ENCODE measurements at places on chromosomes 4 and X.

GRCh38 chr4:168928346-168928745, 81.7 kb downstream of the CBR4 start:
- no peak for DNase-seq

- no peak for DNase-seq
These were observed 23.0 kb upstream of the UBA6 start for GRCh38 chr4:67723949-67724348.

DNA sequence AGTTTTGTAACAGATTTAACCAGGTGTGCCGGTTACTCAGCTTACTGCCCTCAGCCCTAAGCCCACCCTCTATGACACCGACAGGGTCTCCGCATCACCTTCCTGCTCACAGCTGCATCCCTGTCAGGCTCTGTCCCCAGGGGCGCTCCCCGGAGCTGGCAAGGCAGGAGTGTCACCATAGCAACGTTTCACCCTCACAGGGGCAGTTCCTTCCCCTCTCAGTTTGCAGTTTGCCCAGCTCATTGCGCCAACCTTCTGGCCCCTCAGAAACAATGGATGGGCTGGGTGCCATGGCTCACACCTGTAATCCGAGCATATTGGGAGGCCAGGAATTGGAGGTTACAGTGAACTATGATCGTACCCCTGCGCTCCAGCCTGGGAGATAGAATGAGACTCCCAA, 42.6 kb downstream of the RGS12 start:
- peak; percentile 76 for DNase-seq

GRCh38 chr4:145697332-145697731, 17.4 kb downstream of the C4orf51 start:
- DNase-seq, result no peak

GRCh38 chr4:73871511-73872310, 2.5 kb downstream of the CXCL1 start:
- DNase-seq, result no peak

GRCh38 chrX:14712096-14712495, 160.8 kb downstream of the FANCB start:
- DNase-seq, result no peak

DNA sequence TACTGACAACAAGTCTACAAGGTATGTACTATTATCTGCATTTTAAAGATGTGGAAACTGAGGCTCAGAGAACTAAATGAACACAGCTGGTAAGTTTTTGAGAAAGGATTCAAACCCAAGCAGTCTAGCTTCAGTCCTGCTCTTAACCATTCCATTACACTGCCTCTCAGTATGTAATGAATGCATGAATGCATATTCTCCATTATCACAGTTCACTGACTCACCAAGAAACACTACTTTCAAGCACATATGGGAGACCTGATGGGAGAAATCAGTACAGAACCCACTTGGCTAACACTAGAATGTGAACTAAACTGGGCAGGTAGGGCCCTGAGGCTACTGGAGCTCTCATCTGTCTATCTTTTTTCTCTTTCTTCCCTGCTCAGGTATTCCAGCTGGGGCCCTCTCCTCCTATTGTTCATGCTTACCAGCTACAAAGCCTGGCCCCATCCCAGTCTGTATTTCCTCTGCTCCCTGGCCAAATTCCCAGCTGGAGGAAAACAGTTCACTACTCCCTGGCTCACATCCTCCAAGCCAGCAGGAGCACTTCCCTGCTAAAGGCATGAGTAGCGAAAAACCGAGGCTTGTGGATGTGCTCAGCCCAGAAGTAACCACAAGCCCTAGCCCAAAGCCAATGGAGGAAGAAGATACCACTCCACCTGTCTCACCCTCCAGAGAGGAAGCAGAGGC, 178.2 kb upstream of the ARHGEF9 start:
- DNase-seq, result no peak

GRCh38 chr4:2691313-2691712, 64.8 kb downstream of the TNIP2 start:
- DNase-seq, result no peak

- DNase-seq, result no peak
These were observed 321.1 kb upstream of the PCDH18 start for GRCh38 chr4:137853424-137853823.

DNA sequence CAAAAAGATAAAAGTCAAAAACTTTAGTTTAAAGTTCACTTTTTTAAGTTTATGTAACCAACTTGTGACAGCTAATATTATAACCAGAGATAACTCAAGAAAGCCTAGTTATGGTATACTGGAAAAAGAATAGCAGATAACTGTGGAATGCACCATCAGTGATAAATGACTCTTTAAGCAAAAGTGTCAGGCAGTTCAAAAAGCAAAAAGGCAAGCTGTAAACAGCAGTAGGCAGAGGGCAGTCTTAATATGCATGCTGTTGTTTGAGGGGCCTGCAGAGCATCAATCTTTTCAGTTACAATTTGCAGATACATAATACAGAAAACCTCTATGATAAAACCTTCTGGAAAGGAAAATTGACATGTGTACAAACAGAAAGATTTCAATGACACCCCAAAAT, 81.8 kb upstream of the JADE1 start:
- DNase-seq, result no peak

DNA sequence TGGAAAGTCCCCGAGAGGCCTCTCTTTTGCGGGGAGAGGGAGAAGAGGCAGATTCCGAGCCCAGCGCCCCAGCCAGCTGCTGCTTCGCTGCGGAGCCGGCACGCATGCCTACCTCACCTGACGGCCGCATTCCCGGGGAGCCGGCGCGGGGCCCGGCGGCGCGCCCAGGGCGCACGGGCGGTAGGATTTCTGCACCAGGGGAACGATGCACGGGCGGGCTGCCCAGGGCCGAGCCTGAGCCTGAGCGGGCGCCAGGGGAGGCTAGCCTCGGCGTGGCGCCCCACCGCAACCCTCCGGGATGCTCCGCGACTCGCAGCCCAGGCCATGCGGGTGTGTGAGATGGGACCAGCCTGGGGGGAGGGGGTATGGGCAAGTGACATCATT, 81.3 kb upstream of the SCML1 start:
- no peak for DNase-seq

DNA sequence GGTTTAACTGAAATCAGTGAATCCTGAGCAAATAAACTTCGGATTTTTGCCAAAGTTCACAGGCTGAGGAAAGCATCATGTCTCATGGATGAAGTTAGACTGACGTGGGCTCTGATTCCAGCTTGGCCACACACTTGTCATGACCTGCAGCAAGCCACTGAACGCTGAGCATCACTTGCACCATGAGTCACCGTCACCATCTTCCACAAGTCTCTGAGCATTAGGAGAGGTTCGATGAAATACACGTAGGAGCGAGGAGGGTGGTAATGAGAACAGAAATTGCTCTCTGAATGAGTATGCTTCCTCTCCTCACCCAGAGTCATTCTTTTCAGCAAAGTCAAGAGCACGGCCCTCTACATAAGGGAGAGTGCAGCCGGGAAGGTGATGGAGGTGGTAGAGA, 3.8 kb upstream of the TRIML2 start:
- DNase-seq, result no peak

DNA sequence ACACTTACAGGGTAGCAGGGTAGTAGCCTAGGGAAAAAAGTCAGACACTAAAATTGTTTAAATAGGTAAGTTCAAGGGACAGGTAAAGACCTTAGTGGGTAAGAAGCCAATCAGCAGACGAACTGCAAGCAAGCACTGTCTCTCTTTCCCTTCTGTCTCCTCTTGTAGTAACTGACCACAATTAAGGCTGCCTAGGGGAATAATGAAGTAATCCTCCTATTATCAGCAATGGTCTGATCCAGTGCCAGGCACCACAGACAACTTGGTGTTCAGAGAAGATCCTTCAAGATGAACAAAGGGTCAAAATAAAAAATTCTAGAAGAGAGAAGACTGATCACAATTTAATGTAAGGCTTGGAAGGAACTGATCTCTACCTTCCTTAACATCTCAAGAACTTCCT, 62.9 kb downstream of the ELOVL6 start:
- DNase-seq, result no peak

- no peak for DNase-seq
These were observed 751.5 kb upstream of the FAM241A start for GRCh38 chr4:111393781-111394180.

DNA sequence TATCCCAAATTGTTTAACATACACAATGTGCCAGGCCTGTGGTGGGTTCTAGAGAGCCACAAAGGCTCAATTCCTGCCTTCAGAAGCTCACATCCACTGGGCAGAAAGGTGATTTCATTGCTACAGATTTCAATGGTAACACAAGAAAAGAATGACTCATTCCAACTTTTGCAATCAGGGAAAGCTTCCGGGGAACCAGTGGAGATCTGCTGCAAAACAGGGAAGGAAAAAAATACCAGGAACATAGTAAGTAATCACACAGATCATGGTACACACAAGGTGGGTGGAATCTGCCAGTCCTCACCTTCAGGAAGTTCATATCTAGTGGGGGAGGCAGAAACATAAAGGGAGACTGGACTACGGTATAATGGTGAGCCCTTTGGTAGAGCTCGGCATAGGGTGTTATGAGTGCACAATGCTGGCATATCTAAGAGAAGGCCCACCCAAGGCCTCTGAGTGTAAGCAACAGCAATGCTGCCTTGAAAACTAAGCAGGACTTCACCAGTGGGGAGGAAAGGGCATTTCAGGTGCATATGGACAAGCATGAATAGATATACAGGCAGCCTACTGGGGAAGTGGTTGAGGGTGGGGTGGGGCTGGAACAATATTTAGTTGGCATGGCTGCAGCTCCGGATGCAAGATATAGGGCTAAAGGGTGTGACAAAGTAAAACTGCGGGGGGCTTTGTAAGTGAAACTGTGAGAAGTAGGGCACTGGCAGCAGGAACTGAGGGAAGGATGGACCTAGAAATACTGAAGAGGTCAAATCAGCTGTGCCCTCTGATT, 24.2 kb downstream of the GPRIN3 start:
- no peak for DNase-seq

- no peak for DNase-seq
These were observed 88.6 kb downstream of the NEK1 start for GRCh38 chr4:169523796-169524195.
